NCI-H748 treated with DMSO at 0.1 percent for 48 hours (cell line): ENCODE measurements at places on chromosomes 3 and 15.
A peak's percentile ranks its signal among the peaks of the same experiment; 100 is the strongest.

DNA sequence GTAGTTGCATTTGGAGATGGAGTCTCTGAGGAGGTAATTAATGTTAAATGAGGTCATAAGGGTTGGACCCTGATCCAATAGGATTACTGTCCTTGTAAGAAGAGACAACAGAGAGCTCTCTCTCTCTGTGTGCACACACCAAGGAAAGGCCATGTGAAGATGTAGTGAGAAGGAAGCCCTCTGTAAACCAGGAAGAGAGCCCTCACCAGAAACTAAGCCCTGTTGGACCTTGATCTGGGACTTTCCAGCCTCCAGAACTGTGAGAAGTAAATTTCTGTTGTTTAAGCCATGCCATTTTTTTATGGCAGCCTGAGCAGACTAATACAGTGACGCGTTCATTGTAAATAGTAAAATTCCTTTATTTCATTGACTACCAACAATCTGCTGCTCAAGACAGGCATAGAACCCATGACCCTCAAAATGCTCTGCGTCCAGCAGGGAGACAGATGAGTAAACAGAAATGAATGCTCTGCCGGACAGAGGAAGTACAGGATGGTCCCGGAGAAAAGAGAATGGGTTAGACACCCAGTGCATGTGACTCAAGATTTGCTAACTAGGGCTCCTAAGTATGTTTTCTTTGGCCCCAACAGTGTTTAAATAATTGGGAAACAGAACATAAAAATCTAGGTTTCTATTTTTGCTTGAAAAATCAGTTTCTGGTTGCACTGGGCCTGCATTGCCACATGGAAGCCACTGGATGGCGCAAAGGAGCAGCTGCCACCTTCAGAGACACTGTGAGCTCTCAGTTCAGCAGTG lies 37.9 kb upstream of the TNFAIP8L3 start:
- DNase-seq: peak; percentile 6

GRCh38 chr3:175378348-175378747 lies 519.2 kb downstream of the NAALADL2 start:
- DNase-seq: peak; percentile 69

DNA sequence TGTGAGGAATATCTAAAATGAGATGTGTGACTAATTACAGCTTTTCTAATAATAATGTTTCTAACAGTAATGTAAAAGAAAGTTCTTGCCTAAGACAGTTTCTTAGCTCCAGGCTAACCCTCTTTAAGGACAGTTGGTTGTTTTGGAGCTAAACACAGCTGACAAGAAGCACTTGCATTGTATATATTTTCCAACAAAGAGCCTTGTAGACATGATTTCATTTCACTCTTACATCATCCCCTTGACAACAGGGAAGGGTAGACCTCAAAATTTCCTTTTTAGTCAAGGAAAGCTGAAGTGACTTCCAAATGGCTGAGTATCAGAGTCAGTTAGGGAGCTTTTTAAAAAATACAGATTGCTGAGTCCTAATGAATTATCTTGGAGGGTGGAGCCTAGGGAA lies 4.1 kb downstream of the ARID3B start:
- DNase-seq: no peak

- no peak for DNase-seq
Measured at GRCh38 chr15:60095711-60096110, 91.6 kb downstream of the FOXB1 start.

DNA sequence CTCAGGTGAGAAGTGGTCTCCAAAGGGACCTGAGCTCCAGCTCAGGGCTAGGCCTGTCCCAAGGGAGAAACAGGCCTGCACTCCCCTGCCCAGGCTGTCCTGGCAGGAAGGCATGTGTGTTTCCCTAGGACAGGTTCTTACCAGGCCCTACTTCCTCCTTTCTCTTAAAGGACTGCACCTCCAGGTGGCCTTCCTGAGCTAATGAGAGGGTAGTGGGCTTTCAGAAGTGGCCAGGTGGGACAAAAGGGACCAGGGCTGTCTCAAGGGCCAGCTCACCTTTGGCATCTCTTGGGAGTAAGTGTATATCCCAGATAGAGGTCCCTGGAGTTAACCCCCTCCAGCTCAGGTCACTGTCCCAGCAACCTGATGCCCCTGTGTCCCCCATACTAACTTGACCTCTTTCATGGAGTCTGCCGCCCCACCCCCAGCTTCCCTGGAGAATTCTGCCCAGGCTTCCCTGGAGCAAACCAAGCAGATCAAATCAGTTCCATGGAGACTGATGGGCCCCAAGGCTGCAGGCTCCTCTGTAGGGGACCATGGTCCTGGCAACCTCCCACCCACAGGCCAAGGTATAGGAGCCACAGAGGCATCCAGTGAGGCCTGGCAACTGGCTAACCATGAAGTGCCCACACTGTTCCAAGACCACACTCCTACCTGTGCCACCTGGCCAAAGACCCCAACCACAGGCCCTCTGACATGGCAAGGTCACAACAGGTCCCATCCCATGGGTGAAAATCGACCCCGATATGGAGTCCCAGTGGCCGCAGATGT lies 67.6 kb downstream of the ZNF445 start:
- DNase-seq: no peak
